NCI-H526 treated with DMSO at 0.1 percent for 48 hours (cell line): ENCODE measurements at places on chromosomes 7 and 10.
A peak's percentile ranks its signal among the peaks of the same experiment; 100 is the strongest.

GRCh38 chr10:119495545-119495944 is 47.0 kb downstream of the RGS10 start:
- no peak for DNase-seq

DNA sequence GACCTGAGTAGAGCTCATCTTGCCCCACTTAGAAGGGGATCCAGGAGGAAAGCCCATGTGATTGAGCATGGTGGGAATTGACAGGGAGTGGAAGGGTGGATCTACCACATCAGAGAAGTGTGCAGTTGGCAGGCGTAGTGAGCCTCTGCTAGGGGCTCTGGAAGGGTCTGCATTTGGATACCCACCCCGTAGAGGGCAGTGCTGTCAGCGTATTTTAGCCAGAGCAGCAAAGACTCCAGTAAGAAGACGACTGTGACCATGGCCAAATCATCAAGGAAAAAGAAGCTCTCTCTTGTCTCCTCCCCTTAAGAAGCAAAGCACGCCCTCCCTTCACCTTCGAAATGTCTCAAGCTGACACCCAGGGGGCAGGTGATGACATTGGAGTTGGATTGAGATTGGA is 68.8 kb upstream of the INHBA start:
- no peak for DNase-seq

DNA sequence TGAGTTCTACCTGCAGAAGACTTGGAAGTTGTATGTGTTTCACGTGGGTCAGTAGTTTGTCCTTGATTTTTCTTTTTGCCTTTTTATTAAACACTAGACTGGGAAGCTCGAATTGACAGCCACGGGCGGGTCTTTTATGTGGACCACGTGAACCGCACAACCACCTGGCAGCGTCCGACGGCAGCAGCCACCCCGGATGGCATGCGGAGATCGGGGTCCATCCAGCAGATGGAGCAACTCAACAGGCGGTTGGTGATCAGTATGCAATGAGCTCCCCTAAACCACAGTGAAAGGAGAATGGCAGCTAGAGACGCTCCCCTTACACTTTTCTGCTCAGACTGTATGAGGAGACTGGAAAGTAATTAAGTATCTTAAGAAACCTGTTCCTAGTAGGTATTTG is 126.7 kb upstream of the STK17A start:
- no peak for DNase-seq

DNA sequence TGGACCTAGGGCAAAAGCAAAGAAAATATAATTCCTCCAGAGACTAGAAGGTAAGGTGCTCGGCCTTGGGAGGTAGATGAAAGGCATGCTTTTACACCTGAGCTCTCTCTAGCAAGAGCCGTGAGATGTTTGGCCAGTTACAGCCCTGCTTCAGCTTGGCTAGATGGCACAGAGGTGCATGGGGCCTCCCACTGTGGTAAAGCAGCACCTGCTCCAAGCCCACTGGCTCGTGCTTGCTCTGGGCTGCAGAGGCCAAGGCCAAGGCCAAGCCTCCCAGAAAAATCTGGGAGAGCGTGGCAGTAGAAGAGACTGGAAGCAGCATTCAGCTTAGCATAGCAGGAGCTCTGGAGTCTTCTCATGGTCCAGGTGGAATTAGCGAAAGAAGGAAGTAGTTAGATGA is 31.0 kb upstream of the OPALIN start:
- no peak for DNase-seq

DNA sequence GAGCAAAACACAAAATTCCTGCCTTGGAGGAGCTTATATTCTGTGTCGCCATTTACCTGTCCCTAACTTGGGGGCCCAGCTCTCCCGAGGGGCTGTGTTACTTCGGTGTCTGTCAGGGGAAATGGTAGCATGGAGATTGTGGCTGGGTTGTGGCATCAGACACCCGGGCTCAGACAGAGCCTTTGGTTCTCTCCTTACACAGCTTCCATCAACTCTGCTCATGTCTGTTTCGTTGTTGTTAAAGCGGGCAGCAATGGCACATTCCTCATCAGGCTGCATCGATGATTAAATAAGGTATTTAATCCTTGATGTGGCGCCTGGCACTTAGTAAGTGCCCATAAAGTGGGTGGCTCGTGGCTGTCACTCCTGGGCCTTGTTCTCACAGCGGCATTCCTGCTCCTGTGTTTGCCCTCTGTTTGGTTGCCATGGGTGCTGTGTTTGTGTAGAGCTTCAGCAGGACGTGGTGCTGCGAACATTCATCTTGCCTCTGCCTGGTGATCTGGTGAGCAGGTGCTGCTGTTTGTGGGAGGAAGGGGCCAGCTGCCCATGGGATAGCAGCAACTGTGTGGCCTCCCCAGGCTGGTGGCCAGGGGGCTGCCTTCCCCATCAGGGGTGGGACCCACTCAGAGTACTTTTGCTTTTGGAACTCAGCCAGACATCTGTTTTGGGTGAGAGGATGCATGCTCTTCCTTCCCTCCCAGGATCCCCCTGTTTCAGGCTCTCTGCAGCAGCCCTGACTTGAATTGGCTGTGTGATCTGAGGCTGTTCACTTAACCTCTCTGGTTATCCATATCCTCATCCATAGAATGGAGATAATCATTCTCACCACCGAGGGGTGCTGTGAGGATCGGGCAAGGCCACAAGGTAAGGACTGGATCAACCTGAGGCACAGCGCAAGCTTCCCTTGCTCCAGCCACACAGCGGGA is 207.2 kb upstream of the SVIL start:
- DNase-seq, result peak; percentile 55

DNA sequence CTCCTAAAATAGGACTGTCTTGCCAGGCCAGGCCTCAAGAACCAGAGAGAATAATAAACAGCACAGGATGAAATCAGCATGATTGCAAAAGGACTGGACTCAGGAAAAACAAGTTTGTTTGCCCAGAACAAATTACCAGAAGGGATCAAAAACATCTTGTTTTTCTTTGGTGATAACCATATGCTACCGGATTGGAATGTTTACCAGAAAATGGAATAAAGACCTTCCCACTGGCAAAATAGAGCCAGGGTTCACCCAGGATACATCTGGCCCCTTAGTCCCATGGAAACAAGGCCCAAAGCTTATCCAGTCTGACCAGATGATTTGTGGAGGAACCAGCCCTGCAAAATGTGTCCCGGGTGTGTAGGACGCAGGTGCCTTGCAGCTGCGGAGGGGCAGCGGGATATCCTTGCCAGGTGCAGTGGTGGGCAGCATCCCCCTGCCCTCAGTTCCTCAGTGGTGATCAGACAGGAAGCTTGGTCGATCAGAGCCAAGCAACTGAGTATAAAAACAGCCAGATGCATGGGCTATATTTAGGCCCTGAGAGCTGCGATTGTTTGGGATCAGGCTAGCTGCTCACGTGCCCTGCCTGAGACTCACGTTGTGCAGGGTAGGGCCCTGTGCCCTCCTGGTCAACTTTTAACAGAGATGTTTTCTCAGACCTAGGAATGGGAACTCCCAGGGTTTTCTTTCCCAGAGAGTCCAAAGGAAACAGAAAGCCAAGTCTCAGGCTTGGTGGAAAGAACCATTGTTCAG is 4.6 kb upstream of the ZNF22 start:
- no peak for DNase-seq

DNA sequence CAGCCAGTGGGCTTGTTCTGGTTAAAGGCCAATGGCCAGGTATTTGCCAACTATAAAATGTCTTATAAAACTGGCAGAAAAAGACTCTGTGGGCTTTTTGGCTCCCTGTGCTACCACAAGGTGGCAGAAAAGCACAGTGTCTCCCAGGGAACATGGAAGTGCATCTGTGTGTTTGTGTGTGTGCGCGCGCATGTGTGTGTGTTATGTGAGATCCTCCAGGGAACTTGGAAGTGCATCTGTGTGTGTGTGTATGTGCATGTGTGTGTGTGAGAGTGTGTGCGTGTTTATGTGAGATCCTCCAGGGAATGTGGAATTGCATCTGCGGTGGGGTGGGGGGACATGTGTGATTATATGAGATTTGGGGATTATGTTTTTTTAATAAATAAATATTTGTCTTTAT is 30.2 kb upstream of the ABI1 start:
- DNase-seq, result peak; percentile 20

DNA sequence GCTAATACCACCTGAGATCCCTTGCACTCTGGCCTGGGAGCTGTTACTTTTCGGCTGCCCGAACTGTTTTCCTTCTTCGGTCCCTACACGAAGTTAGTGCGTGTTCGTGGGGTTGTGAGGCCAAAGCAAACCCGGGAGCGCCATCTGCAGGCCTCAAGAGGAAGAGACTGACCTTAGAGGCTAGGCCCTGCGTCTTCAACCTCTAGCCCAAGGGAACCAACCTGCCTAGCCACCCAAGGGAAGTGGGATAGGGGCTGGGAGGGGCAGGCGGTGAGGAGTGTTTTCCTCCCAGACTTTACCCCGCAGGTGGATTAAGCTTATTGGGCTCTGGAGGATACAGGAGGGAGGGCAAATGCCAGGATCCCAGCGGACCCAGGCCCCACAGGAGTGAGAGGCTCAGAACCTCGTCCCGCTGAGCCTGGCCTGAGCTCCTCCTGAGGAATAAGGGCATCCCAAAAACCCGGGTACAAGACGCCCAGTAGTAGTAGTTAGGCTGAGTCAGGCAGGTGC is 1.7 kb upstream of the PAX2 start:
- peak; percentile 66 for DNase-seq

DNA sequence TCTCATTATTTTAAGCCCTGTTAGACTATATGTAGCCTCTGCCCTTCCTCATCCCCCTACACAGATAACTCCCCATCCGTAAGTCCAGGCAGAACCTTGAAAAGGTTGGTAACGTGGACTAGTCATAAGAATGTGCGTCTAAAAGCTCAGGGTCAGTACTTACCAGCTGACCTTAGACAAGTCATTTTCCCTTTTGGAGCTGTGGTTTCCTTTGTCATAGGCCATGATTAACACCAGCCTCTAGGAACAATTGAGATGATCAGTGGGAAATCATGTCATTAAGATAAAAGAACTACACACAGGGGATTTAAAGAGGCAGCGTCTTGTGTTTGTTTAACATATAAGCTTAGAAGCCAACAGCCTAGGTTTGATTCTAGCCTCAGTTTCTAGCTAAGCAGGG is 6.9 kb upstream of the UNC5B start:
- no peak for DNase-seq

DNA sequence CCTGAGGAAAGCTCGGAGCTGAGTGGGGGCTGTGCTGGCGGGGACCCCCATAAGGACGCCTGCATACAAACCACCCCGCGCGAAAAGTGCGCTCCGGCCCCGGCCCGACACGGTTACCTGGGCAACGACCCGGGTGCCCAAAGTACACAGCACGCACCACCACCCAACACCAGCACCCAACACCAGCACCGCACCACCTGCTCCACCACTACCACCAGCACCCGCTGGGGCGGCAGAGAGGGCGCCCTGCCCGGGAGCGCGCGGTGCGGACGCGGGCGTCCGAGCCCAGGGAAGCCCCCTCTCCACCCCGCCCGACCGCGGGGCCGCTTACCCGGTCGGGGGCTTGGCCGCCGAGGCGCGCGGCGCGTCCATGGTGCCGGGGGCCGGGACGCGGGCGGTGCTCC is 345 bp downstream of the COBL start:
- DNase-seq, result peak; percentile 45

DNA sequence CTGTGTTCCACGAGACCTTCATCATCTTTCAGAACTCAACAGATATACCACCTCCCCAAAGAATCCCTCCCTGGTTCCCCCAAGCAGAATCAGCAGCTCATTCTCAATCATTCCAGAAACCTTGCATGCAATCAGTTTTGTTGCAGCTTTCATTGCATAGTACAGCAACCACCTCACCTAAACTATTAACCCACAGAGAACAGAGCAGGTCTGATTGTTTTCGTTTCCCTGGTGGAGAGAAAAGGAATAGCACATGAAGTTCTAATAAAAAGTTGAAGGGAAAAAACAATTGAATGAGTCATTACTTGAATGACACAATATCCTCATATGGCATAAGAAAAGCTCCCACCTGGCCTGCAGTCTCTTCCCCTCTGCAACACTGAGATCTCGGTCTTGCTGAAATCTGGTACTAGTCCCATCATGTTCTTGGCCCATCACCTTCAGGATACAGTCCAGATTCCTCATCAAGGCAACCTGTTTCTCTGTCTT is 147.1 kb upstream of the GDF10 start:
- DNase-seq, result no peak

DNA sequence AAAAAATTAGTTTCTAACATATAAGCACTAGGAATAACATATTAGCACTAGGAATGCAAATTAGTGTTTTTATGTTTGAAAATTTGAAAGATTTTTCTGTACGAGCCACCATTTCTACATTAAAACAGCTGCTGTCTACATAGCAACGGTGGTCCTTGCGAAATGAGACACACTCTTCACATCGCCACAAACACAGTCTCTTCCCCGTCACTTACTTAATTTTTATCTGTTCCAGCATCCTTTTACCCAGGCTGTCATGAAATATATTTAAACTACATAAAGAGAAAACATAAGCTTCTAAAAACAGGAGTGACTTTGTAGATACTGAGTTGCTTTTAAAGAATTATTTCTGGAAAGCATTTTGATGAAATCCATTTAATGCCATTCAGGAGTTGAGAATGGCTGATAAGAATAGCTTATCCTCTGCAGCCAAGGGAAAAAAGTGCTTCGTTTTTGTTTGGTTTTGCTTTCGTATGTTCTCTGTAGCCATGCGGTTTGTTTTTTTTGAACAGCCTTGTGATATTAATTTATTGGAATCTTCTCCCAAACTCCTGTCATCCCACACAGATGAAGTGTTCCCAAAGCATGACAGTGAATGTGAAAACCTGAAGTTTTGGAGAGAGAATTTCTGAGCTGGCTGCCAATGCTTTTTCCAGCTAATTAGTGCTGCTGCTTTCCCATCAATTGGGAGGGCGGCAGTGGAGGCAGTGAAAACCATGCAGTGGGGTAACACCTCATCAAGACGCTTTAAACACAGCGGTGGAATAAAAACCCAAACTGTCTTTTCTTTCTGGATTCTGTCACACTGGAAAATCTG is 603.7 kb upstream of the ADARB2 start:
- DNase-seq, result no peak

GRCh38 chr10:79601939-79602338 is 8.8 kb upstream of the SFTPA1 start:
- DNase-seq, result no peak

- no peak for DNase-seq
Observed at GRCh38 chr7:96949766-96950165, 55.6 kb upstream of the DLX6 start.

GRCh38 chr7:2587134-2587533 is 28.4 kb downstream of the IQCE start:
- DNase-seq, result no peak

DNA sequence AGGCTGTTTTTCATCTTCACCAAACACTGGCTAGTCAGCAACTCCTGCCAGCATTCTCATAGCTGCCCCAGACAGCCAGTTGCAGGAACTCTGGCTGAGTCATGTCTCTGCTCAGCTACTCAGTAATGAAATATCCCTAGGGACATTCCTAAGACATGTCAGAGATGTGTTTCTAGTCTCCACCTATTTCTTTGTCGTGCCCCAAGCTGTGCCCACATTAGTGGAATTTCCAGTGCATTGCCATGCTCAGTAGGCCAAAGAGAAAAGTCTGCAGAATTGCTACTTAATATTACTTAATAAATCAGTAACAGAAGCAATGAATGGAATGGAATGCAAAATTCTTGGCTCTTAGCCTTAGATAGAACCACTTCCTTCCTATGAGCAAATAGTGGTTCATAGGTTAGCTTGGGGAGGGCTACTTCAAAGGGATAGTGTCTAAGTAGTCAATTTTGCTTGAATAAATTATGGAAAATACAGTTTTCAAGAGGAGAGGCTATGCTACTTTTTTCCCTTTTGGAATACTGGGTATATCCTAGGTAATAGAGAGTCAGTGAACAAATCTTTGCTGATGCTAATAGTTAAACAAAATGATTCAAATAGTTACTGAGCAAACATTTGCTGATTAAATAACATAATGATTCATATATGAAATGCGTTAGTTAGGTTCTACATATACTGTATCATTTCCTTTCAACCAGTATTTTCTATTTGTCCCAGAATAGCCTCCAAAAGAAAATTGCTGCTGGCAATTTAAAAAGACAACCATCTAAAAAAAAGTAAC is 23.6 kb upstream of the SEMA3C start:
- DNase-seq, result no peak
